Stimulated activated CD4-positive, alpha-beta T cell treated with anti-CD3 and anti-CD28 coated beads, Interleukin-15, amount 100 ng/mL, for 1 hour (primary cell): ENCODE measurements at places on chromosomes 13 and 19.

- DNase-seq, result no peak
Observed at GRCh38 chr13:109198585-109198984, 569.2 kb downstream of the MYO16 start.

DNA sequence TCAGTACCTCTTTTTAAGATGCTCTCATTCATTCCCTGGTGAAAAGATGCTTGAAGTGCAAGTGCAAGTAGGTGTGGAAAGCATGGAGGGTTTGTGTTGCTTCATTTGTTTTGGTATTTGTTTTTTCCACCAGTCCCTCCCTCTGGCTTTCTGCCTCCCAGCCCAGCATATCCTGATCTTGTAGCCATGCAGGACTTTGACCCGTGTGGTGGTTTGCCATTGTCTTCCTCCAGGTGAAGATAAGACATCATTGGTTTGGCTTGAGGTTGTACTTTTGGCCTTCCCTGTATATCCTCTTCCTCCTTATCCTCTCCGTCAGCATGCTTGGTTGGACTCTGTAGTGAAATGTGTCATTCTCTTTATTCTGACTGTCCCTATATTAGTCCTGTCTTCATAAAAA, 9.1 kb downstream of the SPINT2 start:
- no peak for DNase-seq

DNA sequence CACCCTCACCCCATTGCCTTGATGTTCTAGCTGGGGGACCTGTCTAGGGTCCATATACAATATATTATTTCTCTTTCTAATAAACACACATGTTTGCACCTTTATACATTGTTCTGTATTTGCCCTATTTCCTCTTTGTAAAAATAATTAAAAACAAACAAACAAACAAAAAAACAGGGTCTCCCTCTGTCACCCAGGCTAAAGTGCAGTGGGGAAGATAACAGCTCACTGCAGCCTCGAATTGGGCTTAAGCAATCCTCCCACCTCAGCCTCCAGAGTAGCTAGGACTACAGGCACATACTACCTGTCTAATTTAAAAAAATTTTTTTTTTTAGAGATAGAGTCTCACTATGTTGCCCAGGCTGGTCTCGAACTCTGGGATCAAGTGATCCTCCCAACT, 5.9 kb upstream of the FBN3 start:
- DNase-seq, result no peak

DNA sequence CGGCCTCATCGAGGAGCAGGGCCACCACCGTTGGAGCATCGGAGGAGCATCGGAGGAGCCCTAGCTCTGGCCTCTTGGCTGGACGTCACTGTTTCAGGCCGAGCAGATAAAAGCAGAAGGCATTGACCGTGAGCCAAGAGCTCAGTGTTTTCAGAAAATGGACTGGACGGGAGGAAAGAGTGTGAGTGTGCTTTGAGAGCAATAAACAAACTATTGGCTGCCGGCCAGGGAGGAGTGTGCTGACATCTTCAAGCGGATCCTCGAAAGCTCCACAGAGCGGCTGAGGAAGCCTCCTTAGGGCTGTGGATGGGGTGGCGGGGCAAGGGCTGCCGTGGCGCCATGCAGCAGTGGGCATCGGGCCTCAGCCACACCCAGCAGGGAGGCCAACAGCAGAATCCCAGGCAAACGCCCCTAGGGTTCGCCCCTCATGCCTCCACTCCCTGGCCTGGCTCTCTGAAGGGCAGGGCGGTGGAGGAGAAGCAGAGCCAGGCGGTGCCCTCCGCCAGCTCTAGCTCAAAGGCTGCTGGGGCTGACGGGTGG, 41.8 kb downstream of the IRS2 start:
- DNase-seq, result no peak

GRCh38 chr19:35766571-35767104, 8.7 kb downstream of the PROSER3 start:
- DNase-seq, result no peak

GRCh38 chr19:21117041-21117907, 24.6 kb upstream of the ZNF431 start:
- no peak for DNase-seq

GRCh38 chr13:58369936-58370335, 738.4 kb downstream of the PCDH17 start:
- DNase-seq, result no peak

DNA sequence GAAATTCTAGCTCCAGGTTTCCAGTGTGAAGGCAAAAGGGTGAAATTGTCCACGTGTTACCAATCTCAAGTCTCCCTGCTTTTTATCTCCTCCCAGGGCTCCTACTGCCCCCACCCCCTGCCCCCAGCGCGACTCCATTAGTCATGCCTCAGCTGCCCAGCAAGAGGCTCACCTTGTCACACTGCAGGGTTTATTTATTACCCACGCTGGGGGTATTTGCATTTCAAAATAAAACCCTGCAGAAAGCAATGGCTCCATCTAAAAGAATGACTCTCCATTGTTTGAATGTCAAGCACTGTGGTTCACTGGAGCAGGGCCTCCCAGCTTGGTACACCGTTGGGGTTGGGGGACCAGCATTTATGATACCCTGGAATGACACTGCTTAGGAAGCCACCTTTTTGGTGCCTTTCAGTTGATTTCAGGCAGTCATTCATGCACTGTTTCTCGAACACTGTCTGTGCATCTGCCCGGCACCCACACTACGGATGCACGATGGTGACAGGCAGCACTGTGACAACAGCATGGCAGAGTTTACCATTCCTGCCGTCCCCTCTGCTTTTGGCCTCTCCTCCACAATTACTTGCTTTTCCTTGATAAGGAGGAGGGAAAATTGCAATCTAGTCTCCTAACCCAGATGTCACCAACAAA, 9.9 kb upstream of the POP4 start:
- DNase-seq, result no peak

DNA sequence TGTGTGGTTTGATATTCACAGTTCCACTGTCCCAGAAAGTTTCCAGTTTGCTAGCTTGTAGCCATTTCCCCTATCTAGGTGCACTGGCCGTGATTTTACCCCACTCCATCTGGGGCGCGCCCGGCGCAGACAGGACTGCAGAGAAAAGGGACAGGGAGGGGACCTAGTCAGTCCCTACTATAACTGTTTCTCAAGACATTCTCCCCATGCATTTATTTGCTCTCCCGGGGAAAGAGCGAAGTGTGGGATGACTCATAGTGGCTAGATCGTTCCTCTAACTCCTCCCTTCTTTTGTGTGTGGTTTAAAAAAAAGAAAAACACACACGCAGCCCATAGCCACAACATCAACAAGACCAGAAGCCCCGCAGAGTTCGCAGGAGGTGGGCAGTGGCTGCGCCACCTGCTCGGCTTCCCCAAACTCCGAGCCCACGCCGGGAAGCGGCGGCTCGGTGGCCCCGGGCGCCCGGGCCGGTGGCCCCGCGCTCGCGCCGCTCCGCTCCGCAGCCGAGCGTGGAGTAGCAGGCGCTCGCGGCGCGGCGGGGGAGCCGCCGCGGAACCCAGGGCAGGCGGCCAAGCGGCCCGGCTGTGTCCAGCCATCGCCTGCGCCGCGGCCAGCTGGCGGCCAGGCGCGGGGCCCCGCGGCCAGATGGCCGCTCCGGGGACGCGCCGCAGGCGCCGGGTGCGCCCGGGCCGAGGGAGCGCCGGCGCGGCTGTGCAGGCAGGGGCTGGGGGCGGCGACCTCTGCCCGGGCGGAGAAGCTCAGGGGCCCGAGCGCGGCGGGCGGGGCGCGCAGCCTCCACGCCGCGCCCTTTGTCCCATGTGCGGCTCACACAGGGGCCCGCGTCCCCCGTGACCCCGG, 653 bp downstream of the TMTC4 start:
- no peak for DNase-seq

DNA sequence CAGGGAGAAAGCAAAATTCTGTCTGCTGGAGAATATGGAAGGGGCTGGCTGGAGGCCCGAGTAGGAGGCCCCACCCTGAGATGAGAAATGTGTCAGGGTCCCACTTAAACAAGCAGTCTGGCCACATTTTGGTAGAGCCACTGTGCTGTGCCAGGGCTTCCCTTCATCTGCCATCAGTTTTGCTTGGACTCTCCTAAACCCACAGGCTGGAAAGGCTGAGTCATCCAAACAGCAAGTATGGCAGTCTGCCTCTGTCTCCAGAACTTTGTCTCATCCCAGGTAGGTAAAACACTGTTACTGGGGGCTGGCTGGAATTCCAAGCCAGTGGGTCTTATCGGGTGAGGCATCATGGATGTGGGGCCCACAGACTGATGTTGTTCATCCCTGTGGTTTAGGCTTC, 1390.6 kb downstream of the UQCRFS1 start:
- no peak for DNase-seq

DNA sequence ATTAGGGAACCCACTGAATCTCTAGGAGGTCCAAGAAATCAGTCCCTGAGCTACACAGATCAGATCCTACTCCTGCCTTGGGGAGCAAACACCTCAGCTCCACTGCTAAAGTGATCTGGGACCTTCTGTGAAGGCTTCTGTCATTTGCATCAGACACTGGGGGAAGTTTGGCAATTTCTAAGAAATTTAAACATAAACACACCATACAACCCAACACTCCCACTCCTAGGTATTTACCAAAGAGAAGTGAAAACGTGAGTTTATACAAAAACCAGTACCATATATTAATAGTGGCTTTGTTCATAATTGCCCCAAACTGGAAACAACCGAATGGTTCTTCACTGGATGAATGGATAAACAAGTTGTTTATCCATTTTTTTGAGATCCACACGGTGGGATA, 7.3 kb upstream of the TYROBP start:
- DNase-seq, result no peak

DNA sequence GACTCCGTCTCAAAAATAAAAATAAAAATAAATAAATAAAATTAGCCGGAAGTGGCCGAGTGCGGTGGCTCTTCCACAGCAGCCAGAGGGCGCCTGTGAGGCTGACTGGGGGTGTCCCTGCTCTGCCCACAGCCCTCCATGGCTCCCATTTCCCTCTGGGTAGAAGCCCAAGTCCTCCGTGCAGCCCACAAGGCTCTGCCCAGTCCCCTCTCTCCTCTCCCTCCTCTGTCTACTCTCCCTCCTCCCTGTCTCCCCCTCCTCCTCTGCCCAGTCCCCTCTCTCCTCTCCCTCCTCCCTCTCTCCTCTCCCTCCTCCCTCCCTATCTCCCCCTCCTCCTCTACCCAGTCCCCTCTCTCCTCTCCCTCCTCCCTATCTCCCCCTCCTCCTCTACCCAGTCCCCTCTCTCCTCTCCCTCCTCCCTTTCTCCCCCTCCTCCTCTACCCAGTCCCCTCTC, 20.4 kb downstream of the MISP start:
- peak; percentile 10 for DNase-seq

DNA sequence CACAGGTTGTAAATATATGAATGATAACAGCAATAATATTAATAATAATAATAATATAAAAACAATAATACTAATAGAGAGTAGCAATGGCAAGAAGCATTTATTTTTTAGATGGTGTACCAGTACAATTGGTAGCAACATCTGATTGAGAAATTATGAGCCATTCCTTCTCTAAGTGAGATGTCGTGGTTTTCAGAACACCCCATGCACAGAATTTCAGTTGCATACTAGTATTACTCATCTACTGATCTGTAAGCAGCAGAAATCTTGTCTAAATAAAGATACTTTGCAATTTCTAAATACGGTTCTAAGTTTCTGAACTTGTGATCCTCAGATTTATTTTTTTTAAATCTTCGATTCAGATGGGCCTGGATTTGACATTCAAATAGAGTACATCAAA, 788.0 kb upstream of the ATXN8OS start:
- DNase-seq, result no peak

GRCh38 chr13:40992678-40993518, 26.2 kb downstream of the ELF1 start:
- DNase-seq, result no peak

DNA sequence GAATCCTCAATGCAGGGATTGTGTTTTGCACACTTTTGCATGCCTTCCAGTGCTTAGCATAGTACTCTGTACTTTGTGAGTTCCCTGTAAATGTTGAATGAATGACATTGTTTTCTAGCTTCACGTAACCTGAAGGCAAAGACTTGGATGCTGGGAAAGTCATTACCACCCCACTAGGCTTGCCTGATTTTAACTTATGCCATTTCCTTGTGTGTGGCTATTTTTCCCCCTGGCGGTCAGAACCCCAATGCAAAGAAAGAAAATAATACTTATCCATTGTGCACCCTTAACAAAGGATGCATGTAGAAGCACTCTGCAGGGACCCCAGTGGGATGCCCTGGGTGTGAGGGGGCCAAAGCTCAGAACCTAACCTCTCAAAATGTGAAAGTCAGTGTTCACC, 1.2 kb upstream of the ENOX1 start:
- no peak for DNase-seq

- peak; percentile 0 for DNase-seq
Observed at GRCh38 chr19:36417752-36418286, 625 bp downstream of the ZFP82 start.

GRCh38 chr13:77338961-77339401, 12.1 kb upstream of the MYCBP2 start:
- no peak for DNase-seq

DNA sequence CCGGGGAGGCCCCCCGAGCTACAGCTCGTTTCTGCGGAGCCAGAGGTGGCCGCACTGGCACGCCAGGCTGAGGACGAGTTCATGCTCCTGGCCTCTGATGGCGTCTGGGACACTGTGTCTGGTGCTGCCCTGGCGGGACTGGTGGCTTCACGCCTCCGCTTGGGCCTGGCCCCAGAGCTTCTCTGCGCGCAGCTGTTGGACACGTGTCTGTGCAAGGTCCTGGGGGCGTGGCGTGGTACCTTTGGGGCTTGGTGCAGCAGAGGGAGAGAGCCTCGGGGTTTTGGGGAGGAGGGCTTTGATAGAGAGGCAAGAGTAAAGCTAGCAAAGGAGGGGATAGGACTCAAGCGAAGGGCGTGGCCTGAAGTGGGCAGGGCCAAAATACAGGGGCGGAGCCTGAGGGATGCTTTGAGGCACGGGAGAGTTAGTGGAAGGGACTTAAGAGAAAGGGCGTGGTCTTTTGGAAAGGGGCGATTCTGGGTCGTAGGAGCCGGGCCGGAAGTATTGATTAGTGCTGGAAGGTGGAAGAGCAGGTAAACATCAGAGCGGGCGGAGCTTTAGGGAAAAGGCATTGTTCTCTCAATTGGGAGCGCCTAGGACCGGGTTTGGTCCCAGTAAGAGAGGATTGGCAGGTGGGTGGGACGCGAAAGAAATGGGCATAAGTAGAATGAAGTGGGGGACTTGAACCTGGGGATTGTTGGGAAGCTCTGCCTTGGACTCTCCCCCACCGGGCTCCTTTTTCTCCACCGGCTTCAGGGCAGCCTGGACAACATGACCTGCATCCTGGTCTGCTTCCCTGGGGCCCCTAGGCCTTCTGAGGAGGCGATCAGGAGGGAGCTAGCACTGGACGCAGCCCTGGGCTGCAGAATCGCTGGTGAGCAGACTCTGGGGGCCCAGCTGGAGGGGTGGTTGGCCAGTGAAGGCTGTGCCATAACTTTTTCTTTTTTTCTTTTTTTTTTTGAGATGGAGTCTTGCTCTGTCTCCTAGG, 1.2 kb downstream of the PPM1N start:
- peak; percentile 53 for DNase-seq

DNA sequence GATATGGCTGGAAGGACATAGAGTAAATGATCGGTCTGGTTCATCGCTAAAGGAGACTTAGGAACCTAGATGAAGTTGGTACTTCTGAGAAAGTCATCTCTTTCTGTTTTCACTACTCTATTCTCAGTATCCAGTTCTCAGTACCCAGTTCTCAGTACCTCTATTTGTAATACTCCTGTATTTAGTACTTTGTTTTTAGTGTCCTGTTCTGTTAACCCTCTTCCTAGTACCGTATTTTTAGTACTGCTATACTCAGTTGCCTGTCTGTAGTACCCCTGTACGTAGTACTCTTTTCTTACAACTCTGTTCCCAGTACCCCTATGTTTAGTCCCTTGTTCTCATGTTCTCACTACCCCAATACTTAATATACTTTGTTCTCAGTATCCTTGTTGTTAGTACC, 1.2 kb downstream of the RFXAP start:
- DNase-seq, result no peak
